Tibial nerve (tissue), 4 donors: ENCODE measurements at places on chromosomes 16 and 17. TPM values are rescaled to one million over a fixed set of nuclear protein-coding genes. Genes with fewer than 3 reads are reported as not detected.

- DNase-seq, result no peak
- H3K4me3 ChIP-seq, result no peak overlapping the region
- H3K27ac ChIP-seq, result no peak overlapping the region
Observed at GRCh38 chr17:1153795-1154546, 25.8 kb downstream of the ABR start.

RPUSD1 gene
- total RNA-seq, result 8.5 TPM

CFAP52 gene
- total RNA-seq, result not detected

- H3K27ac ChIP-seq, result no peak overlapping the region
- DNase-seq, result no peak
- no peak overlapping the region for H3K4me3 ChIP-seq
- H3K4me1 ChIP-seq, result no peaks in the 10 kb centered on the region
Observed at GRCh38 chr16:73321853-73322252, 273.9 kb upstream of the ZFHX3 start.

- no peaks in the 10 kb centered on the region for H3K27me3 ChIP-seq
- no peak for DNase-seq
- no peaks in the 10 kb centered on the region for H3K4me1 ChIP-seq
- no peaks in the 10 kb centered on the region for H3K36me3 ChIP-seq
- H3K27ac ChIP-seq, result no peak overlapping the region
- H3K4me3 ChIP-seq, result no peak overlapping the region
Observed at GRCh38 chr17:55140809-55141208, 124.0 kb upstream of the HLF start.

GRCh38 chr16:24969071-24969470 lies 46.1 kb downstream of the ARHGAP17 start:
- H3K27me3 ChIP-seq, result no peaks in the 10 kb centered on the region
- DNase-seq, result no peak
- H3K36me3 ChIP-seq, result peaks cover 3% of the 10 kb centered on the region
- no peak overlapping the region for H3K27ac ChIP-seq
- H3K4me3 ChIP-seq, result no peak overlapping the region

KRTAP4-1 gene
- total RNA-seq, result not detected

CACNG5 gene
- total RNA-seq, result not detected

DNA sequence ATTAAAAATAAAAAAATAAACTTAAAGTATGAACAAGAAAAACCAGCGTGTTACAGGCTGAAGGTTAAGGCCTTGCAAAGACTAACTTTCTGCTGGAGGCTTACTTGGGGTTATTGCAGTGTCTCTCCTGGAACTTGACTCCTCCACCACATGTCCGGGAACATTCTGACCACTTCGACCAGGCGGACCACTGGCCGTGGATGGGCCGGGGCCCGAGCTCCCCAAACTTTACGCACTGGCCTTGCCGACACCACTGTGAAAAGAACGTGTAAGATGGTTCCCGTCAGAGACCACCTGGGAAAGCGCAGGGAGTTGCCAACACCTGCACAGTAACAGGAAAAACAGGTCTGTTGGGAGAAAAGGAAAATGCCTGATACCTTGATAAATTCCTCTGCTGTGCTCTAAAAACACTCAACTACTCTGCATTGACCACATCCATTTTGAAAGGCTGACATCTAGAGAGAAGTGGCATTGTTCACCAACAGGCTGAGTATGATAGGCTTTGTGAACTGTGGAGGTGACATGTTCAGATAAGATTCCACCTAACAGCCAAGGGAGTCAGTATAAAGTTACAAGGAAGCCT lies 99.1 kb downstream of the ADAMTS18 start:
- H3K4me1 ChIP-seq, result no peaks in the 10 kb centered on the region
- H3K27me3 ChIP-seq, result no peaks in the 10 kb centered on the region
- no peak for DNase-seq
- H3K27ac ChIP-seq, result no peak overlapping the region
- H3K4me3 ChIP-seq, result no peak overlapping the region
- H3K36me3 ChIP-seq, result no peaks in the 10 kb centered on the region

GRCh38 chr16:12440228-12440530 lies 363.5 kb downstream of the CPPED1 start:
- peaks cover 10% of the 10 kb centered on the region for H3K36me3 ChIP-seq
- H3K4me3 ChIP-seq, result no peak overlapping the region

SEZ6L2 gene
- 0.84 TPM for total RNA-seq

TIGD7 gene
- total RNA-seq, result 6.1 TPM

WNT3 gene
- total RNA-seq, result 0.21 TPM

PAQR4 gene
- total RNA-seq, result 6.7 TPM

CDH11 gene
- total RNA-seq, result 99.2 TPM

FBXL16 gene
- 2.4 TPM for total RNA-seq

- no peaks in the 10 kb centered on the region for H3K36me3 ChIP-seq
- H3K4me3 ChIP-seq, result peak overlapping the region; percentile 73
- H3K27ac ChIP-seq, result no peak overlapping the region
- no peak for DNase-seq
- no peaks in the 10 kb centered on the region for H3K4me1 ChIP-seq
- H3K27me3 ChIP-seq, result peaks cover 8% of the 10 kb centered on the region
Observed at GRCh38 chr16:10878328-10878643, 1.3 kb downstream of the CIITA start.

DNA sequence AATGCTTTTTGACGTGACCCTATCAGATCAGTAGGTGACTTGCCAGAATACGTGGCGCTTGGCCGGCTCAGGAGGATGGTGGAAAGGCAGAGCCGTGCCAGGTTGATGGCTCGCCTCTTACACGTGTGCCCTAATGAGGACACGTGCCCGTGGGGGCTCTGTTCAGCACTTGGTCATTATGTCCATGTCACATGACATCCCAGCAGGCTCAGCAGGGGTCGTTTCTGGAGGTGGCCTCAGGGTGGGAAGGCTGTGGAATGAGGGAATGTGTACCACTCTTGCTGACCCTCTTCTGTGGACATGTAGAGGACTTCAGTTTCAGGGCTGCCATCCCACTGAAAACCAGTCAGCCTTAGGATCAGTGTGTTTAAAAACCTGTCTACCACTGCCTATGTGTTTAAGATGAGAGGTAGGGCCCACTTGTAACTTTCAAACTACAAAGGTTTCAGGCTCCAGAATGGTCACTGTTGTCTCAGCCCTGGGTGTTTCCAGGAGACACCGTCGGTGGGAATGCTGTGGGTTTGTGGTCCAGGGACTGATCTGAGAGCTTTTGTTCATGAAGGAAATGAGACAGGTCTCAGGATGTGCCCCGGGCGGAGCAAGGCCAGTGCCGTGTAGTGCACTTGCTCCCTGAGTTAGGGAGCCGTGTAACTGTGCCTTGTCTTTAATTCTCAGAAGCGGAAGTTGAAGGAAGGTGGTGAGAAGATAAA lies 12.1 kb downstream of the UBN1 start:
- no peak for DNase-seq
- H3K27me3 ChIP-seq, result no peaks in the 10 kb centered on the region
- H3K36me3 ChIP-seq, result peaks cover 31% of the 10 kb centered on the region
- H3K27ac ChIP-seq, result no peak overlapping the region

DNA sequence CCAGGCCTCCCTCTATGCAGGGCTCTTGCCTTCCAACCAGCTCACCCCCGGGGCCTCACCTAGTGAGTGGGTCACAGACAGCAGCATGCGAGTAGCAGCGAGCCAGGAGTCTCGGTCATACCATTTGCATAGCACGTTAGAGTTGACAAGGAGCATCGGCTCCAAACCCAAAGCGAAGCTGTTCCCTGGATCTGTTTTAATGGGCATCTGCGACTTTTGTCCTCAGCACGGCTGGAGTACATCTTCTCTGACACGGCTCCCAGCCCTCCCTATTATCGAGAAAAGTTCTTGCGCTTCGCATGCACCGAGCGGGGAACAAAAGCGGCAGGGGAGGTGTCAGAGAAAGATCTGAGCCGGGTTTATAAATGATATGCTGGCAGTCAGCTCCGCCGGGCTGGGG lies 253.3 kb downstream of the MAF start:
- no peak for DNase-seq
- no peaks in the 10 kb centered on the region for H3K36me3 ChIP-seq
- no peak overlapping the region for H3K27ac ChIP-seq
- H3K4me3 ChIP-seq, result no peak overlapping the region
- no peaks in the 10 kb centered on the region for H3K27me3 ChIP-seq
- H3K4me1 ChIP-seq, result no peaks in the 10 kb centered on the region

MYH13 gene
- not detected for total RNA-seq

FOXF1 gene
- total RNA-seq, result not detected

TXNL4B gene
- 16.2 TPM for total RNA-seq

DNA sequence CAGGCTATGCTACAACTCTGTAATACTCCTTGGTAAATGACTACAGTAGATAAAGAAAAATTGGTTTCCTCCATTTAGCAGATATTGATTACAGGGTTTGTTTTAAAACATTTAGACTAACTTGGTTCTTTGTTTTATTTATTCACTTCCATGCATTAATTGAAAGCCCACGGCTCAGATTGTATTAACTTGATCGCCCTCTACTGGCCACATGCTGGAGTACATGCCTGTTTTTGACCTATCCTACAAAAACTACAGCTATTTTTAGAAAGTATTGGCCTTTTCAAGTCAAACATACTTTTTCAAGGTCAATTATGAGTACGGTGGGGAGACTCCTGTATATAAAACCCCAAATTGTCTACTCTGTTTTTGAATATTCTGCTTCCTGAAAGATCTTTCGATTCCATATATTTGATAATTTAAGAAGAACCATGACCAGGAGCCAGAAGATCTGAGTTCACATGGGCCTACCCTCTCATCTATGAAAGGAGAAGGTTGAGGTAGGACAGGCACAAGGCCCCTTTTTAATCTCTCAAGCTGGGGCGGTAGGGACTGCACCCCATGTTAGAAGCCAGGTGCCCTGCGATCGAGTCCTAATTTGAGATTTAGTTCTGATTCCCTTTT lies 51.8 kb downstream of the CA10 start:
- H3K4me3 ChIP-seq, result no peak overlapping the region
- H3K36me3 ChIP-seq, result no peaks in the 10 kb centered on the region
- H3K27ac ChIP-seq, result no peak overlapping the region
- peak; percentile 57 for DNase-seq
- no peaks in the 10 kb centered on the region for H3K4me1 ChIP-seq

DNA sequence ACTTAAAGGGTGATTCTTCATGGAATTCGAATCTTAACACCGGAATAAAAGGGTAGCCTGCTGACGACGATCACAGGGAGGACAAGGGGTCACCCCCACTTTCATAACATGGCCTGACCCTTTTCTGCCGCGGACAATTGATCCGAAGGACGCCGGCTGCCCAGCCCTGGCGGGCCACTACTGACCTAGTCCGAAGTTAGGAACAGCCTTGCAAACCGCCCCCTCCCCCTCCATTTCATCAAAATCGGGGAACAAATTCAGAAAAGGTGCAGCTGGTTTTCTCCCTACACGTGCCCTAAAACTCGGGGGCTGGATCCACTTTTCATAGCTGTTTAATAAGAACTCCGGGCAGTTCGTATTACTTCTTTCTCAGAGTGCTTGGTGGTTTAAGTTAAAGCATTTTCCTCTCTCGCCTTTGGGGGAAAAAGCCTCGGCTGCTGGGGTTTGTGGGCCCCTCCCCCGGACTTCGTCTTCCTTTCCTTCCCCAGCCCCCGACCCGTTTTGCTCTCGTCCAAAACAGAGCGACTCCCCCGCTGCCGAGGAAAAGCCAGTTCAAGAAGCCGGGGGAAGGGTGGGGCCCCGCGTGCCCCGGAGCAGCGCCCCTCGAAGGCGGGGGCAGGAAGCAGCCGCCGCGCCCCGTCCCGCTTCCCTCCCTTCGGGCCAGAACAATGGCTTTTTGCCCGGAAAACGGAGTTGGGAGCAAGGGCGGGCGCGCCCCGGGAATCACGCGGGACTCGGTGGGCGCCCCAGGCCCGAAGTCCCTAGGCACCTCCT lies 641 bp upstream of the CBX2 start:
- DNase-seq, result no peak
- H3K4me3 ChIP-seq, result peak overlapping the region; percentile 52
- H3K4me1 ChIP-seq, result no peaks in the 10 kb centered on the region
- peaks cover 68% of the 10 kb centered on the region for H3K27me3 ChIP-seq
- H3K36me3 ChIP-seq, result peaks cover 6% of the 10 kb centered on the region

GRCh38 chr17:73165616-73166404 lies 1.0 kb downstream of the SSTR2 start:
- peaks cover 67% of the 10 kb centered on the region for H3K27me3 ChIP-seq
- H3K4me3 ChIP-seq, result peak overlapping the region; percentile 20
- no peaks in the 10 kb centered on the region for H3K36me3 ChIP-seq
- DNase-seq, result no peak
- no peaks in the 10 kb centered on the region for H3K4me1 ChIP-seq

C17orf67 gene
- total RNA-seq, result 2.6 TPM

DNA sequence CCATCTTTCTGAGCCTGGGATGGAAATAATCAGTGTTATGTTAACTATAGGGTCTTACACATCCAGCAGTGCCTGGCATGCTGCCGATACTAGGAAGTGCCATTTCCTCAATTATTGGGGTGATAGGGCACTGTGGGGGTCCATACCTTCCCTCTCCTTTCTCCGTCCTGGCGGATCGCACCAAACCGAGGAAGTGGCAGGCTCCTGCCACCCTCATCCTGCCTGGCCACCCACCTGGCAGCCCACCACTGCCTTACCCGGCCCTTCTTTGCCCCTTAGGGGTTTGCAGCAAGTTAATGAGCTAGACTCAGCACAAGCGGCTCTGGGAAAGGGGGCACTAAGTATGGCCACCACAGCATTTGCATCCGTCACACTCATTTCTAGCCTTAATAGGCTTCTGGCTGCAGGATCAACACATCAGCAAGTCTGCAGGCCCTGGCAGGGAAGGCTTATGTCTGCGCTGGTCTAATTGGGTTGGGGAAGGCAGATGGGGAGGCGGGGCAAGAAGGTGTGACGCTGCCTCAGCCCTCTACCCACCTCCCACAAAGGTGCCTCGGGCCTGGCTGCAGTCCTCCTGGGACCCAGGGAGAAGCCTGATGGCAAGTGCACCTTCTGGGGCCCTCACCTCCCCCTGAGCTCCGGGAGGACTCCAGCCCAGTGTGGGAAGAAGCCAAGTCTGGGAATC lies 28.6 kb downstream of the DCAKD start:
- no peak for DNase-seq
- peaks cover 48% of the 10 kb centered on the region for H3K4me1 ChIP-seq
- no peak overlapping the region for H3K4me3 ChIP-seq
- peak overlapping the region; percentile 90 for H3K27ac ChIP-seq
- no peaks in the 10 kb centered on the region for H3K27me3 ChIP-seq

DNA sequence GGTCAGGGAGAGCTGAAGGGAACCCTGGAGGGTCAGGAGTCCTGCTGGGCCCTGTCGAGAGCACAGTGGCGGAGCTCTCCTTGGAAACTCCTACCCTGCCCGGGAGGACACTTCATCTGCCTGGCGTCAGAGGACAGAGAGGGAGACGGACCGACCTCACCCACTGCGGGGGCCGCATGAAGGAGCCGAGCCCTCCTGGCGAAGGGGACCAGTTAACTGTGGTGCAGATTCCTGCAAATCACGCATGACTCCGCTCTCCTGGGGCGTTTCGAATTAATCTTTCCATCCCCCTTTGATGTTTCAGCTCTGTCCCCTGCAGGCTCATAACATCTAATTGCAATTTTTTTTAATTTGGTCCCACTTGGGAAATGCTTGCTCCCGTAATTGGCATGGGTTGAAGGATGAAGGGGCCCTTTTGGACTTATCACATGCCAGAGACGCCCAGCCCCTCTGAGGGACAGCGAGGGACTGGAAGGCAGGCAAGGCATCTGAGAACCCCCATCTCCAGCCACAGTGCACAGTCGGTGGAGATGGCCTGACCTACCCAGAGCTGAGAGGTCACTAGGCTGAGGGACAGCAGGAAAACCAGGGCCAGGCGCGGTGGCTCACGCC lies 26.5 kb downstream of the RPH3AL start:
- no peak overlapping the region for H3K4me3 ChIP-seq
- no peaks in the 10 kb centered on the region for H3K36me3 ChIP-seq
- no peaks in the 10 kb centered on the region for H3K27me3 ChIP-seq
- no peak for DNase-seq

- no peaks in the 10 kb centered on the region for H3K36me3 ChIP-seq
- no peaks in the 10 kb centered on the region for H3K27me3 ChIP-seq
- H3K27ac ChIP-seq, result no peak overlapping the region
- no peak for DNase-seq
- H3K4me1 ChIP-seq, result no peaks in the 10 kb centered on the region
Observed at GRCh38 chr16:17305694-17306093, 165.1 kb downstream of the XYLT1 start.

SPATA33 gene
- 4.8 TPM for total RNA-seq
